ENCODE measurements at places on chromosomes 6 and 20.

GRCh38 chr20:13355941-13356486 lies 134.9 kb downstream of the ISM1 start:
- no peak for DNase-seq

GRCh38 chr20:43922614-43923013 lies 8.0 kb downstream of the TOX2 start:
- DNase-seq = no peak

DNA sequence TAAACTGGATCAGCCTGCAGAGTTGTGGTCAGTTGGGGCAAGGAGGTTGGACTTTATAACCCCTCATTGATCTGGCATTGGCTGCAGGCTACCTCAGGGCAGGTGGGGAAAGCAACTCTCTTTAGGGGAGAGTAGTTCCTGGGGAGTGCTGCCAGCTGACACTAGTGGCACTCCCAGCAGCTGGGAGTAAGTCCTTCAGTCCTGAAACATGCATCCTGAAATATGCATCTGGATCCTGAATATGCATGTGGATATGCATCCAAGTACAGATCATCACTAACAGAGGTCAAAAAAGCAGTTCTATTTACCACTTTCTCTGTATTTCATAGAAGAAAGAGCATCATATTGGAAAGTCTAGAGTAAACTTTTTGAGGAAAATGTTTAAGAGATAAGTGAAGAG lies 350.8 kb downstream of the EPM2A start:
- no peak for DNase-seq

- DNase-seq = no peak
These were observed 171.4 kb downstream of the PACRG start for GRCh38 chr6:162899148-162899547.

GRCh38 chr20:52974179-52974594 lies 2.0 kb downstream of the TSHZ2 start:
- no peak for DNase-seq

GRCh38 chr20:35303735-35304491 lies 11.7 kb upstream of the FAM83C start:
- peak; percentile 79 for DNase-seq

DNA sequence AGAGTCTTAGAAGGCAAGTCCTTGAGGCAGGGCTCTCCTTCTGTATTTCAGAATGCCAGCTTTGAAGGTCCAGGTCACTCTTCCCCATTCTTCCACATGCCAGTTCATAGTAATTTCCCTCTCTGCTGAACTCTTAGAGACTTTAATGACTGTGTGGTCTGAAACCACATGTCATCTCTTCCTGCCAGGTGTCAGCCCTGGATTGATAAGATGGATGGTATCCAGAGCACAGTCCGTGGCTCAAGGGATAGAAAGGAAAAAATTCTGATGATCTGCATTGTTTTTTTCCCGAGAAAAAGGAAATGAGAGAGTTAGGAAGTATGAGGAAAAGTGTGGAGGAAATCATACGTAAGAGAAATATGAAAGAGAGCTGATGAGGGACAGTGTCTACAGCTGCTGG lies 250.9 kb downstream of the TPBG start:
- DNase-seq = no peak

DNA sequence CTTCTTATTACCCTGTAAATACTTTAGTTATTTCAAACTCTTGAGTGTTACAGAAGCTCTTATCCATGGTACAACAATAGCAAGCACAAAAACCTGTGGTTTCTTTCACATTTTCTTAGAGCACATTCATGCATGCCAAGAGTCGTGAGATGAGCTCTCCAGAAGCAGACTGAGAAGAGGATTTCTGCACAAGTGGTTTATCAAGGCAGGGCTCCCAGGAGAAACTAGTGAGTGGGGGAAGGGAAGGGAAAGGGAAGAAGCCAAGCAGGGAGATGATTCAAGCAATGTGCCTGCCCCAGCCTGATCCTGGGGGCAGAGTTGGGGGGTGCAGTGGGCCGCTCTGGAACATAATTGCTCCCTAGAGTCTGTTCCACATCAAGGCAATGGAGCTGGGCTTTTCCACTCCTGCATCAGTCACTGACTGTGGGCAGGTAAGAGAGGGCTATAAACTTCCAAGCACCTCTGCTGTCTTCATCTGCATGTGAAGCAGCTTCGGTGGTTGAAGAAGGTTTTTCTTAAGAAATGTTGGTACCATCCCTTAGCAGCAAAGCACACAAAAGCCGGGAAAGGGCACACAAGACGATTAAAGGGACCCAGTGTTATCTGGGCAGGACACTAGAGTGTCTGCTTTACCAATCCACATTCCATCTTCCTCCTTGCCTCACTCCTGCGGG lies 152.1 kb downstream of the PLCB4 start:
- DNase-seq = no peak

DNA sequence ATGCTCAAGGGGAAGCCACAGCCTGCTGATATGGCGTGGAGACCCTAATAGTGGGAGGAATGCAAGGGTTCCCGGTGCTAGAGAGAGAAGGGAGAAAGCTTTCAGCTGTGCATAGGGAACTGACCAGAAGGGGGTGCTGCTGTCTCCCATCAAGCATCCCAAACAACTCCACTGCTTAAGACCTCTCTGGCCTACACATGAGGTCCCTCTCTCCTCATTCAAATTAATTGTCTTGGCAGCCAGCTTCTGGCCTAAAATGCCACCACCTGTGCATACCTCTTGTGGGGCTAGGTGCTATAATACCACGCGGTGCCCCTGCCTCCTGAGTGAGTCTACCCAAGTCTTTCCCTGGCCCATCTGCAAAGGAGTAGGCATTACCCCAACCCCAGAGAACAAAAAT lies 14.5 kb downstream of the ADISSP start:
- DNase-seq = peak; percentile 43

DNA sequence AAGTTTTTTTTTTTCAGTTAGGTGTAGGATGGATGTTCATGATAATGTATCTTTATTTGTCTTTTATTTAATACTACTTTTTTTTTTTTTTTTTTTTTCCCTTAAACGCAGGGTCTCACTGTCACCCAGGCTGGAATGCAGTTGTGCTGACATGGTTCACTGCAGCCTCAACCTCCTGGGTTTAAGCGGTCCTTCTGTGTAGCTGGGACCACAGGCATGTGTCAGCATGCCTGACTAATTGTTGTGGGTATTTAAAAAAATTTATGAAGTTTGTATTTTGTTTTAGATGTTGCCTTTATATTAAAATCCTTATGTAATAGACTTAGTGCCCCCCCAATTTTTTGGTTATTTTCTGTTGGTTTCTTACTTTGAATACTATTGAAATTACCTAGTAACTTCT lies 42.6 kb downstream of the NCOA3 start:
- DNase-seq = no peak

- no peak for DNase-seq
These were observed 544.1 kb upstream of the FLRT3 start for GRCh38 chr20:14881518-14881917.

- no peak for DNase-seq
These were observed 19.1 kb downstream of the DOK5 start for GRCh38 chr20:54494303-54495006.

GRCh38 chr6:39218868-39219567 lies 10.3 kb downstream of the KCNK5 start:
- DNase-seq = peak; percentile 60

DNA sequence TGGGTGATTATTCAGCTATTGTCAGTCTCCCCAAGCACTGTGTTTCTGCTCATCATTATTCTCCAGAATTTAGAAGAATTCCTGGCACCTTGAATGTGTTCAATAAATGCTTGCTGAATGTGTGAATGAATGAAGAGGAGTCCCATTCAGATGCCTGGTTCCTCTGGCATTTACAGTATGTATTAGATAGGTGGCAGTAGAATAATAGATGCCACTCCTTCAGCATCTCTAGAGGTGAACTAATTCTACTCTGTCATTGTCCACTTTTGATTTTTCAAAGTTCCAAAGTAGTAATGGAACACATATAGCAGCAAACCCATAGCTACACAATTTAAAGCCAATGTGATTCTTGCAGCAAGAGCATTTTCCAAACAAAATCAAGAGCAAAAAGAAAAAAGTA lies 118.9 kb upstream of the CEP162 start:
- no peak for DNase-seq

DNA sequence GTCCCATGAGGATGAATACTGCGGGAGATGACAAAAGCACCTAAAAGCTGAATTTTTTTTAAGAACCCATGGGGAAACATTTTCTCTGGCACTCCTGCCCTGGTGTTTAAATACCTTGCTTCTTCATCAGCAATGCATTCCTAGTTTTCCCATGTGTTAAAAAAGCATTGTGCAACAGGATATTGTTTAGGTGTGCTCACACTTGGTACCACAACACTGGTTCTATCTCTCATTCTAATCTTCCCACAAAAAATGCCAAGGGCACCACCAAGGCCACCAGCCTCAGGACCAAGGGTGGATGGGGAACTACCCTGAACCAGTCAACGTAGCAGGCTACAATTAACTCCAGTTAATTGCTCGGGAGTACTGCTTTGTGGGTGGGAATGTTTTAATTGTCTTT lies 50.9 kb downstream of the ALDH5A1 start:
- DNase-seq = no peak

GRCh38 chr6:166486536-166486880 lies 100.0 kb downstream of the RAMACL start:
- DNase-seq = no peak

DNA sequence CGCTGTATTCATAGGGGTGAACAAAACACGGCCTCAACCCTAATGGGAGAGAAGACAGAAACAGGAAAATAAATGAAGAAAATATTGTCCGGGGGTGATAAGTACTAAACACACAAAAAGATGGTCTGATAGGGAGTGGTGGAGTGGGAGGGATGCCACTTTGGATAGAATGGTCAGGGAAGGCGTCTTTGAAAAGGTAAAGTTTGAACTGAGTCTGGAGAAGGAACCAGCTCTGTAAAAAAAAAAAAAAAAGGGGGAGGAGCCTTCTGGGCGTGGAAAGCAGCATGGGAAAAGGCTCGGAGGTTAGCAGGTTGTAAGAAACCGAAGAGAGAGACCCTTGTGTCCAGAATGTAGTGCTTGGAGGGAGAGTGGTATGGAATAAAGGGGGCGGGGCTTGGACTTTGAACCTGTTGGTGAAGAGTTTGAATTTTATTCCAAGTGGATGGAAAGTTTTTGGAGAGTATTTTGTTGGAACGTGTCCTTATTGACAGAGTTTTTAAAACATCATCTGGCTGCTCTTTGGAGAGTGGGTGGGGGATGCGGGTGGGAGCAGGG lies 1.8 kb downstream of the CHMP4B start:
- no peak for DNase-seq

GRCh38 chr6:115909923-115910546 lies 150.7 kb downstream of the FRK start:
- DNase-seq = no peak
